NCI-H187 treated with DMSO at 0.1 percent for 48 hours (cell line): ENCODE measurements at places on chromosomes 5 and 9.

GRCh38 chr9:76453785-76454184 lies 5.2 kb upstream of the GCNT1 start:
- no peak for DNase-seq

DNA sequence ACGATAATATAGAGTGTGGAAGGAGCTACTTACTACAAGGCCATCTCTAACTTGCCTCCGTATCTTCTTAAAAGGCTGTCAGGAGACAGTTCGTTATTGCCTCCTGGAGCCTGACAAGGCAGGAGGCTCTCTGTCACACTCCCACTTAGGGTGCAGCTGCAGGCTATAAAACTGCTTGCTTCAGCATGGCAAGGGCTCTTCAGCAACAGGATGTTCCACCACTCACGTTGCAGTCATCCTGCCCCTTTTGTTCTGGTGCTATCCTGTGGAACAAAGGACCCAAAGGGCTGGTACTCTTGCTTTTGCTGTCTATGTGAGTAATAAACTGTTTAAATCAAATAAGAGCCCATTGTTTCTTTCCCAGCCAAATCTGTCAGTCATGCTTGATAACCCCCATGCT lies 508.9 kb downstream of the NTRK2 start:
- peak; percentile 91 for DNase-seq

DNA sequence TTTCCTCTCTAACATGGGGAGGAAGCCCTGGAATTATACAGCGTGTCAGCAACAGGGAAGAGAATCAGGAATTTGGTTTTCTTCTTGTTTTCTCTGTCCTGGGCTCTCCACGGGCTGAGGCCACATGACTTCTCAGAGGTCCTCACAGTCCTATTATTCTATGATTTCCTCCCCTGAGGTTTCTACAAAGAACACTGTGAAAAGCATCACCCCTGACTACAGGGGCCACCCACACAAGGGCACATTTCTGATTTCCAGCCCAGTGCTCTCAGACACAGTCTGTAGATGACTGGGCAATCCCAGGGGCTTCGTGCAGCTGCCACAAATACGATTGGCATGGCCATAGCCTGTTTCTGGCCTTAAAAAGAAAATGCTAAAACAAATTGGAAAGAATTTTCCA lies 284.9 kb downstream of the CEMIP2 start:
- no peak for DNase-seq

GRCh38 chr9:87766697-87767096 lies 40.8 kb downstream of the CTSL start:
- DNase-seq, result no peak

DNA sequence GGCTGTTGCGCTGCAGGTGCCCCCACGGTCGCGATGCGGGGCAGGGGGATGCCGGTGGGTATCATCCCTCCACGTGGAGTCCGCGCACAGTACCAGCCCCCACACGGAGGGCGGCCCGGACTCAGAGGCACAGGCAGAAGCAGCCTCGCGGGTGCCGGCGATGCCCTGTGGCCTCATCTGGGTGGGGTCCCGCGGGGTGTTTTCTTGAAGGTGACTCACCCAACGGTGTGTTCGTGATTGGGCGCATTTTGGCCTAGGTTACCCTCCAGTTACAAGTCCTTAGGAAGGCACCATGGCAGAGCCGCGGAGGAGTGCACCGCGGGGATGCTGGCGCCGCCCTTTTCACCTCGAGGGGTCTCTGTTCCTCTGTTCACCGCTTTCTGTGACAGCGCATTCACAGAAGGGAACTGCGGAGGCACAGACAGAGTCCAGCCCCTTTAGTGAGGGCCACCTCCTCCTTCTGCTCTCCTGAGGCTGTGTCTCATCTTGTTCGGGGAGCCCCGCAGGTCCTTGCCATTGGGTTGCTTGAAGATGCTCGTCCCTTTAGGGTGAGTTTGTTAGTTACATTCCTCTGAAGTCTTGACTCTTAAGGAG lies 21.6 kb upstream of the EXOC3 start:
- DNase-seq, result no peak

- DNase-seq, result no peak
Observed at GRCh38 chr5:93941897-93942296, 200.5 kb upstream of the POU5F2 start.

GRCh38 chr9:89940625-89941024 lies 335.8 kb downstream of the GADD45G start:
- DNase-seq, result no peak

- no peak for DNase-seq
Observed at GRCh38 chr5:2805080-2805479, 53.6 kb upstream of the IRX2 start.

DNA sequence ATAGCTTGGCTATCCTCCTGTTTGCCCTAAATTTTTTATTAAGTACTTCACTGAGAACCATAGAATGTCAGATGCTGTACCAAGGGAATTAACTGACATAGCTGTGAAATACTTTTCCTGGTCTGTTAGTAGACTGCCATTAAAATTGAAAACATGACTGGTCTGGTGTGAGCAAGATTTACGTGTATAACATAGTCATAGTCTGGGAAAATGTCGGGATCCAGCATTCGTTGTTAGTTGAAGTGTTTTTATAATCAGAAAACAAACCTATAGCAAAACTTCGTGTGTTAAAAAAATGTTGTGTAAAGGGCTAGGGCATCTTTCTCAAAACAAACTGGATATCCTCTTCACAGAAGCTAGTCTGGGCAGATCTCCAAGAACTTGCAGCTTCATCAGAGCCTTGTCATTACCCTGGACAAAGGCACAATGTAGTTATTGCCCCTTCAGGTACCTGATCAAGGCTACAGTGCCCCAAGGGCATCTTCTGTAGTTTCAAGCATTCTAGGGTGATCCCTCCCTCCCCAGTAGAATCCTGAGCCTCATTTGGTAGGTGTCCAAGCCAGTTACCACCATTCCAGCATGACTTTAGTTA lies 454.2 kb upstream of the SGCD start:
- no peak for DNase-seq

DNA sequence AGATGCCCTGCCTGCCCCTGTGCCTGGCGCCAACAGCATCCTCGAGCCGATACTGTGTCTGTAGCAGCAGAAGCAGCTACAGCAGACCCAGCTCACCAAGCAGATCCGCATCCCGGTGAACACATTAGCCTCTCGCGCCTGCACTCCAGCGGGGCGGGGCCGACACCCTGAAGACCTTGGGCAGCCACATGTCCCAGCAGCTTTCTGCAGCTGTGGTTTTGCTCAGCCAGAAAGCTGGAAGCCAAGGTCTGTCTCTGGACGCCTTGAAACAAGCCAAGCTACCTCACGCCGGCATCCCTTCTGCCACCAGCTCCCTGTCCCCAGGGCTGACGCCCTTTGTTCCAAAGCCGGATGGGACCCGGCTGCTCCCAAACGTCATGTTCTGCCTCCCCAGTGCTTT lies 59.6 kb downstream of the ACTBL2 start:
- no peak for DNase-seq

DNA sequence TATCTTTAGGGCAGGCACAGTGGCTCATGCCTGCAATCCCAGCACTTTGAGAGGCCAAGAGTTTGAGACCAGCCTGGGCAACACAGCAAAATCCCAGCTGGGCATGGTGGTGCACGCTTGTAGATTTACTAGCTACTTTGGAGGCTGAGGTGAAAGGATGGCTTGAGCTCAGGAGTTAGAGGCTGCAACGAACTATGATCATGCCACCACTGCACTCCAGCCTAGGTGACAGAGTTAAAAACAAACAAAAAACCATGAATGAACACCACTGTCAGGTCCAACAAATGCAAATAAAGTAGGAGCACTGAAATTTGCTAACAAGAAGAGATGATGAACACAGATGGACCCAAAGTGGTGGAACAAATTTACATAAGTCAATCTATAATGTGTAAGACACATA lies 4.9 kb downstream of the PTBP3 start:
- DNase-seq, result no peak

- DNase-seq, result no peak
Observed at GRCh38 chr5:180085837-180086236, 14.3 kb upstream of the RNF130 start.

GRCh38 chr9:68949271-68950000 lies 64.5 kb downstream of the PRKACG start:
- no peak for DNase-seq

DNA sequence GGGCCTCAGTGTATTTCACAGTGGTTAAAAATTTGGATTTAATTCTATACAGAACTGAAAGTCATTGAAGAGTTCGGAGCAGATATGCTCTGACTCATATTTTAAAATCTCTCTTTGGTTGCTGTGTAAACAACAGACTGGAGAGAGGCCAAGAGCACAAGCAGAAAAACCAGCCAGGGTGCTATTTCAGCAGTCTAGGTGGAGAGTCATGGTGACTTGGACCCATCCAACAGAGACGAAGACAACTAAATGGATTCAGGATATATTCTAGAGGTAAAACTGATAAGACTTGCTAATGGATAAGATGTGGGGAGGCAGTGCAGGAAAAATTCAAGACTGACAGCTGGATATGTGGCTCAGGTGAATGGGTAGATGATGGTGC lies 168.9 kb downstream of the MAPKAP1 start:
- no peak for DNase-seq

DNA sequence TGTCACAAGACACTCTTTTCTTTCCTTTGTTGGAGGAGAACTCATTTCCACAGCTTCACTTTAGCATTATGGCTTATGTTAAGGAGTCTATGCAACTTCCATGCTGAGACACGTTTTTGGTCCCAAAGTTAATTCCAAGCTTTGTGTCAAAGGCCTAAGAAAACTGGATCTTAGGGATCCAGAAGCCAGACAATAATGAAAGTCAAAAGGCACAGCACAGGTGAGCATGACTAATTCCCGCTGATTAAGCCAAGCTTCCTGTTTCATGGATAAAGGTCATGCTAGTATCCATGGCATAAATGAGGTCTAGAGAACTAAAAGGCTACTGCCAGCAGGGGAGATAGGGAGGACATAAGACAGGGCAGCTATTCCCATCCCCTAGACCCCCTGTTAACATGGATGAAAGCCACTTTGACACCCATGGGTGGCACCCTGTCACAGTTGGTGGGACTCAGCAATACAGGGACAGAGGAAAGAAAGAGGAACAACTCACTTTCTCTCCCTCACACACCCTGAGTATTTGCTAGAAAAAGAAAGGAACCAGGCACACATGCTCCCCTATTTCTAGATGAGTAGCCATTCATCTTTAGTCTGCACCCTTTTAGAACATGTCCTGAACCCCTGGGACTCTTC lies 438.1 kb upstream of the CDH9 start:
- no peak for DNase-seq

- DNase-seq, result no peak
Observed at GRCh38 chr9:123116036-123116435, 82.6 kb downstream of the GPR21 start.

DNA sequence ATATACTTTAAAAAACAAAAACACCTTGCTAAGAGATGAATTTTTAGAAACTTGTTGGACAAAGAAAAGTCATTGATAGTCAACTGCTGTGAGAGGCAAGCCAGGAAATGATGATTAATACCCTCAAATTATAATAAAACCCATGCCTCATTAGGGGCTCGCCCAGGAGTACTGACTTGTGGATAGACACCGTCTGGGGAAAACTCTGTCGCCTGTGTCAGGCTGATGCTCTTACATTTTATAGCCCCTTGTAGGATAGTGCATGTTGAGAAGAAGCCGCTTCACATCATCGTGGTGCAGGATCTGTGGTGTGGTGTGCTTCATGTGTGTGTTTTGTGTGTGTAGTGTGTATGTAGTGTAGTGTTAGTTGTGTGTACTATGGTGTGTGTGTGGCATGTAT lies 39.1 kb downstream of the SYK start:
- DNase-seq, result no peak

GRCh38 chr9:105244734-105245028 lies 230 bp downstream of the SLC44A1 start:
- DNase-seq, result no peak

GRCh38 chr9:86782831-86783230 lies 164.5 kb downstream of the GAS1 start:
- DNase-seq, result no peak

- no peak for DNase-seq
Observed at GRCh38 chr5:16461026-16461425, 4.6 kb downstream of the ZNF622 start.

GRCh38 chr9:124780757-124781151 lies 3.8 kb downstream of the OLFML2A start:
- DNase-seq, result no peak

DNA sequence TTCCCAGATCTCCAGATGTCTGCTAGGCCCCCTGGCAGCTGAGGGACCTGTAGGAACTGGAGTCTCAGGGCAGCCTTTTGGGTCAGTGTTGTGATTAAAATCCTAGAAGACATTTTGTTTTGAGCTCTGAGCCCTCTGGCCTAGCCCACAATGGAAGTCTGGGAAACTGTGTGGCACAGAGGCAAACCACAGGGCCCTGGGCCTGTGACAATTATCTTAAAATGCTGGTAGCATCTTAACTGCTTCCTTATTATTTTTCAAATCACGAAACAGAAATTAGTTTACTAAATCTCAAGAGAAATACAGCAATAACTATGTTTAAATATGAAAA lies 125.5 kb downstream of the STARD4 start:
- no peak for DNase-seq

- no peak for DNase-seq
Observed at GRCh38 chr9:104227108-104227507, 133.0 kb downstream of the SMC2 start.

DNA sequence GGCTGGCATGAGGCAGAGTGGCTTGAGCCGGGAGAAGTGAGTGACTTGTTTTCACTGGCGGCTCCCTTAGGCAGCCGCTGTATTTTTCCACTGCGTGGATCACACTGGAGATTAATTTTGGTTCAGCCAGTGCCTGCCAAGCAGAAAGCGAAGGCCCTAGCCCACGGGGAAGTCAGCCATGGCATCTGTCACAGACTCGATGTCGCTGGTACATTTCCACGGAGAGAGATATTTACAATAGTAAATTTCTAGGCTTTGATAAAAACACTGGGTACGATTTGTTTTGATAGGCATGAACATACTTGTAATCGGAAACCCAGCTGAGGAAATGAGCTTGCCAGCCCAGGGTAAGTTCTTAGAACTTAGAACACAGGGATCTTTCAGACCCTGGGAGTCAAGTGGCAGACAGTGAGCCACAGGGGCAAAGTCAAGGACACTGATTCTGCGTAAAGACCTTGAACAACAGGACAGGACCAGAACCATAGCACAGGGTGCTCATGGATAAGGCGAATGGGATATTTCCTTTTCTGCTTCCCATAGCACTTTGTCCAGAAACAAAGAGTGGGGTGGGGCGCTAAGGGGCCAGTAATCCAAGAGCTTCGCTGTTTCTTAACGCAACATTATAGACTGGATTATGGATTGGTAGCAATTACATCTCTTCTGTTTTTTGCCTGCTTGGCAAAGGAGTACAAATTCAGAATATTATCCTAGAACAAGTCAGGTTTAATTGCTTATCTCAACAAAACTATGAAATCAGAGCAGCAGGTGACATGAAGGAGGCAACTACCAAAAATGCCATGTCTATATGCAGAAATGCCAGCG lies 4.5 kb downstream of the DUSP1 start:
- DNase-seq, result no peak

DNA sequence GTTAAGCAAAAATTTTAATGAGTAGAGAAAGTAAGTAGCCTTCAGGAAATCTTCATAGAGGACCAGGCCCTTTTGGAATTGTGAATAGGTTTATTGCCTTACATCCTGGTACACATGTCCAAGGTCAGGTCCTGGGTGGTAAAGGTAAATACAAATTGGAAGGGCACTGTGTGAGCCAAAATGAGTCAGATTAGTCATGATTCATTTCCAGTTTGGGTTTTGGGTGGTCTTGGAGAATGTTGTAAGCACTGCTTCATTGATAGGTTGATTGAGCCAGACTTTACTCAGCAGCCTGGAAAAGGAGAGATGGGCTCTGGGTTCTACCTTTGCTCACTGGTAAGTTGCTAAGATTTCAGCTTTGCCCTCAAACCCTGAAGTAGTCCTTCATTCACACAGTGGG lies 82.5 kb upstream of the ZNF169 start:
- no peak for DNase-seq

- DNase-seq, result no peak
Observed at GRCh38 chr9:23887781-23888180, 61.7 kb upstream of the ELAVL2 start.
